Nasal cavity respiratory epithelium epithelial cell of viscerocranial mucosa (primary cell): ENCODE measurements at places on chromosomes 4 and X. TPM values are rescaled to one million over a fixed set of nuclear protein-coding genes. Genes with fewer than 3 reads are reported as not detected.

The MTNR1A gene
- total RNA-seq = under 0.01 and 0.07 TPM in 2 replicates

The LONRF3 gene
- 0.34 and 1.7 TPM in 2 replicates for total RNA-seq

The RASL11B gene
- total RNA-seq = 1.7 and 2.6 TPM in 2 replicates

The HS3ST1 gene
- 3.4 and 14.2 TPM in 2 replicates for total RNA-seq

The PAGE5 gene
- total RNA-seq = not detected in 2 replicates

The UGT2B15 gene
- not detected in 2 replicates for total RNA-seq

The IL1RAPL2 gene
- under 0.01 TPM in 1 of 2 replicates, not detected in the other for total RNA-seq

The XPNPEP2 gene
- not detected in 2 replicates for total RNA-seq

The SPIN2A gene
- under 0.01 and 0.14 TPM in 2 replicates for total RNA-seq

The MAGEB17 gene
- total RNA-seq = not detected in 2 replicates

The RPS6KA6 gene
- 8.2 and 8.5 TPM in 2 replicates for total RNA-seq

The PDGFRA gene
- 0.36 TPM in 1 of 2 replicates, not detected in the other for total RNA-seq

The SLC26A1 gene
- under 0.01 and 0.07 TPM in 2 replicates for total RNA-seq

The OPHN1 gene
- 7.5 and 7.9 TPM in 2 replicates for total RNA-seq

The ASB5 gene
- total RNA-seq = 0.07 TPM in 1 of 2 replicates, not detected in the other

The NR0B1 gene
- total RNA-seq = not detected in 2 replicates

The FAM47E gene
- 0.34 and 2.1 TPM in 2 replicates for total RNA-seq

The SPANXC gene
- total RNA-seq = not detected in 2 replicates

The CSAG1 gene
- total RNA-seq = not detected in 2 replicates

The DGKK gene
- total RNA-seq = not detected in 2 replicates

The MECP2 gene
- 18.1 and 22.6 TPM in 2 replicates for total RNA-seq

The SASH3 gene
- not detected in 2 replicates for total RNA-seq

The LEF1 gene
- under 0.01 and 0.14 TPM in 2 replicates for total RNA-seq

The MAGEB1 gene
- not detected in 2 replicates for total RNA-seq

The UGT2B17 gene
- total RNA-seq = under 0.01 TPM in 1 of 2 replicates, not detected in the other

The ALB gene
- total RNA-seq = 0.28 TPM in 1 of 2 replicates, not detected in the other

The SMIM10 gene
- 0.07 TPM in 1 of 2 replicates, not detected in the other for total RNA-seq

The UXT gene
- total RNA-seq = 69.3 and 115 TPM in 2 replicates

The RPA4 gene
- total RNA-seq = 0.34 and 1.4 TPM in 2 replicates

The HTRA3 gene
- total RNA-seq = 0.14 TPM in 1 of 2 replicates, not detected in the other

The PIN4 gene
- total RNA-seq = 10.6 and 19.2 TPM in 2 replicates

The ANKRD50 gene
- 44.1 and 46.6 TPM in 2 replicates for total RNA-seq

The BGN gene
- 0.21 TPM in 1 of 2 replicates, not detected in the other for total RNA-seq

The KLKB1 gene
- not detected in 2 replicates for total RNA-seq

The SLIT2 gene
- total RNA-seq = 0.43 and 4.1 TPM in 2 replicates

The TRIML2 gene
- under 0.01 and 0.07 TPM in 2 replicates for total RNA-seq

The YIPF7 gene
- not detected in 2 replicates for total RNA-seq

The THAP9 gene
- 5.5 and 5.6 TPM in 2 replicates for total RNA-seq

The SMIM10L2A gene
- total RNA-seq = 2.5 and 2.7 TPM in 2 replicates

The MAGEA2 gene
- total RNA-seq = not detected in 2 replicates

The STX18 gene
- total RNA-seq = 16.4 and 20.0 TPM in 2 replicates

The MAMLD1 gene
- under 0.01 and 0.71 TPM in 2 replicates for total RNA-seq
